ENCODE measurements at places on chromosomes 4 and X. TPM values are rescaled to one million over a fixed set of nuclear protein-coding genes. Genes with fewer than 3 reads are reported as not detected.

The TMSB15A gene
- 1.5 TPM for total RNA-seq

The SPANXA1 gene
- total RNA-seq = not detected

The CFP gene
- 6.8 TPM for total RNA-seq

DNA sequence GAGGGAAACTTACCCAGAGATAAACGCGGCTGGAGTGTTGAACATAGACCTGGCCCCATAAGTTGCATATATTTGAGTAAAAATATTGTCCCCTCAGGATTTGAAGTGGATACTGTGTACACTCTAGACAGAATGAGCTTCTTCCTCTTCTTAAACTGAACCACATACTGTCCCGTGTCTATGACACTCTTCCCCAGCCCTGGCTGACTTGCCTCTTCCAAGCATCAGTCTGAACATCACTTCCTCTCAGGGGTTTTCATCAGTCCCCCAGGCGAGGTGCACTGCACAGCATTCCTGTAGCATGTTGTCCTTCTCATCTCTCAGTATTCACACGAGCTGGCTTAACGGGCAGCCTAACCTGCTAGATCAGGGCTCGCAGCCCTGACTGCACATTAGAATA, 80.5 kb upstream of the TMEM150C start:
- H3K27ac ChIP-seq = no peak overlapping the region
- peaks cover 3% of the 10 kb centered on the region for H3K27me3 ChIP-seq
- DNase-seq = no peak
- no peaks in the 10 kb centered on the region for H3K36me3 ChIP-seq
- no peaks in the 10 kb centered on the region for H3K4me1 ChIP-seq

GRCh38 chr4:77958897-77959296, 96.3 kb downstream of the MRPL1 start:
- no peak overlapping the region for H3K4me3 ChIP-seq
- no peaks in the 10 kb centered on the region for H3K27me3 ChIP-seq
- H3K27ac ChIP-seq = no peak overlapping the region
- H3K36me3 ChIP-seq = peaks cover 1% of the 10 kb centered on the region
- DNase-seq = no peak

DNA sequence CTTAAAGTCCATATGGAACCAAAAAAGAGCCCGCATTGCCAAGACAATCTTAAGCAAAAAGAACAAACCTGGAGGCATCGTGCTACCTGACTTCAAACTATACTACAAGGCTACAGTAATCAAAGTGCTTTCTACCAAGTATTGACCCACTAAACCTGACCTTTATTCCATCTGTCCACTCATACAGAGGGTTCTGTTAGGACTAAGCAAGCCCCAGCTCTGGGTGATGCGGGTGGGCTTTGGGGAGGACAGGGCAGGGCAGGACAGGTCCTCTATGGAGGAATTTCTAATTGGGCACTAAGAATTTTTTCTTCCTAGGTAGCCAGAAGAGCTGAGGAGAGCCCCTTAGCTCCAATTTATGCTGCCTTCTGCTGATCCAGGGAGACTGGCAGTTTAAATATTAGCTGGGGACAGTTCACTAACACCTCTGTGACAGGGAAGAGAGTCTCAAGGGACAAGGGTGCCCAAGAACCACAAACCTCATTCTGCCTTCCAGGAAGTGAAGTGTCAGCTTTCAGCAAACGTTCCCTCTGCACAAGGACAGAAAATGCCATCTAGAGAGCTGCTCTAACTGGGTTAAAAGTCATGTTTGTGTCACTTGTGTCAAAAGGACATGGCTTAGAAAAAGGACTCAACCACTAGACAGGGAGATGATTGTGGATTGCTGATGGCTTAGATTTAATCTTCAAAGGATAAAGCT, 143.2 kb downstream of the KIT start:
- H3K4me3 ChIP-seq = no peak overlapping the region
- H3K27ac ChIP-seq = no peak overlapping the region
- no peaks in the 10 kb centered on the region for H3K27me3 ChIP-seq
- DNase-seq = no peak
- no peaks in the 10 kb centered on the region for H3K36me3 ChIP-seq

GRCh38 chrX:138745196-138745595, 33.7 kb upstream of the FGF13 start:
- peaks cover 10% of the 10 kb centered on the region for H3K27me3 ChIP-seq
- DNase-seq = peak; percentile 6
- no peak overlapping the region for H3K27ac ChIP-seq
- no peaks in the 10 kb centered on the region for H3K36me3 ChIP-seq

GRCh38 chrX:152845618-152846240, 14.9 kb downstream of the NSDHL start:
- no peak for DNase-seq
- H3K4me3 ChIP-seq = no peak overlapping the region
- peaks cover 7% of the 10 kb centered on the region for H3K36me3 ChIP-seq
- no peak overlapping the region for H3K27ac ChIP-seq
- no peaks in the 10 kb centered on the region for H3K27me3 ChIP-seq

The HSPA4L gene
- 2.8 TPM for total RNA-seq

GRCh38 chr4:16890651-16891050, 7.8 kb downstream of the LDB2 start:
- no peaks in the 10 kb centered on the region for H3K27me3 ChIP-seq
- no peak overlapping the region for H3K27ac ChIP-seq
- peaks cover 40% of the 10 kb centered on the region for H3K4me1 ChIP-seq
- no peak for DNase-seq
- no peak overlapping the region for H3K4me3 ChIP-seq
- no peaks in the 10 kb centered on the region for H3K36me3 ChIP-seq

The IL21 gene
- total RNA-seq = 53.1 TPM

DNA sequence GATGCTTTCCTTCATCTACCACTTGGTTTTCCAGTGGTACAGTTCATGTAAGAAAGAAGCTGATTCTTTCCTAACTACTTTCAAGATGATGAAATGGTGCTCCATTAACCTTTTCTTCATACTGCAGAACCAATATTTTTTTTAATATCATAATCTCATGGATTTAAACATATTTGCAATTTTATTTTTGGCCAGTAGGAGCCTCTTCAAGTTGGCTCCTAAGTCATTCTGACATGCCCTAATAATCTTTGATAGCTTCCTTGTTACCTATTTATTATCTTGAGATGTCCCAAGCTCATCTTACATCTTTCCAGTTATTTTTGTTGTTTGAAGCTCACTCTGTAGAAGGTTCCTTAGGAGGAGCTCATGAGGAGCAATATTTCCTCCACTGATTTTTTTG, 170.2 kb downstream of the APBB2 start:
- DNase-seq = no peak
- H3K4me3 ChIP-seq = no peak overlapping the region
- peaks cover 3% of the 10 kb centered on the region for H3K36me3 ChIP-seq
- no peak overlapping the region for H3K27ac ChIP-seq

The PPP1R2C gene
- not detected for total RNA-seq
